Breast epithelium (tissue), 4 donors: ENCODE measurements at places on chromosomes 16 and 17.
A peak's percentile ranks its signal among the peaks of the same experiment; 100 is the strongest.

- no peak for DNase-seq
Observed at GRCh38 chr17:42474276-42474675, 15.6 kb downstream of the ATP6V0A1 start.

DNA sequence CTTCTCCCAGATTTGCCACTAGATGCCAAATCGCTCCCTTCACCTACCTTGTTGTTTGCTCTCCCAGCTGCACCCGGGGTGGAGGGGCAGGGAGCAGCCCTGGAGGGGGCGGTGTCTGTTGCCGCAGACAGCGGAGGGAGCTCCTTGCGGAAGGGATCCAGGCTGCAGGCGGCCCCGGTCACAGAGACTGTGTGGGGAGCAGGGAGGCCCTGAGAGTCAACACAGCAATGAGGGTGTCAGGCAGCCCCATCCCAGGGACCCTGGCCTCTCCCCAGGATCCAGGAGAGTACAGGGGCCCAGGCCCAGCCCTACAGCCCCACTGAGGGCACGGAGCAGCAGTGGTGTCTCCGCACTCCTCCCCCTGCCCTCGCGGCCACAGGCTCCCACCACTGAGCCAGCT lies 50.5 kb upstream of the CHMP6 start:
- DNase-seq = no peak

DNA sequence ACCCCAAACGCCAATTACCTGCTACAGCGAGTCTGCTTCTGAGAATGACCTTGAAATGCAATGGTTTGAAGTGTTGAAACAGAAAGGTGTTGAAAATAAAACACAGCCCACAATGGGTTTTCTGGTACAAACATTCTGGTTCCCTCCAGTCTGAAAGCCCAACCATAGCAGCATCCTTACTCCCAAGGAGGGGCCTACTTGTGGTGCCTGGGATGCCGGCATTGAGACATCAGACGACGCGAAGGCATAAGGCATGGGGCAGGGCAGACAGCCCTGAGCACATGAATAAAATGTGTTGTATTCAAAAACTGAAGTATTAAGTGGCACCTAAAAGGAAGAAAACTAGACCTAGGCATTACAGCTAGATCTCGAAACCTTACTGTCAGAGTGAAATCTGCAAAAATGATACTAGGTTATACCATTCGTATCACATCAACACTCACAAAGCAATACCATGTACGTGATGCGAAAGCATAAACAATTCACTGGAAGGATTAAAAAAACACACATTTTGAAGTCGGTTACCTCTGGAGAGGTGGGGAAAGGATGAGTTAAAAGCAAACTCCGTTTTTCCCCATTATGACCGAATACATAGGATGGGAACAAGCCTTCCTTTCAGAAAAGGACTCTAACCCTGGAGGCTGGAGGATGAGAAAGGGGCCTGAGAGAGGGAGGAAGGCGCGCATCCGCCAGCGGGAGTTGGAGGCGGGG lies 702 bp downstream of the NUDT21 start:
- DNase-seq = no peak

- DNase-seq = no peak
Observed at GRCh38 chr17:78844301-78845005, 3.8 kb upstream of the USP36 start.

DNA sequence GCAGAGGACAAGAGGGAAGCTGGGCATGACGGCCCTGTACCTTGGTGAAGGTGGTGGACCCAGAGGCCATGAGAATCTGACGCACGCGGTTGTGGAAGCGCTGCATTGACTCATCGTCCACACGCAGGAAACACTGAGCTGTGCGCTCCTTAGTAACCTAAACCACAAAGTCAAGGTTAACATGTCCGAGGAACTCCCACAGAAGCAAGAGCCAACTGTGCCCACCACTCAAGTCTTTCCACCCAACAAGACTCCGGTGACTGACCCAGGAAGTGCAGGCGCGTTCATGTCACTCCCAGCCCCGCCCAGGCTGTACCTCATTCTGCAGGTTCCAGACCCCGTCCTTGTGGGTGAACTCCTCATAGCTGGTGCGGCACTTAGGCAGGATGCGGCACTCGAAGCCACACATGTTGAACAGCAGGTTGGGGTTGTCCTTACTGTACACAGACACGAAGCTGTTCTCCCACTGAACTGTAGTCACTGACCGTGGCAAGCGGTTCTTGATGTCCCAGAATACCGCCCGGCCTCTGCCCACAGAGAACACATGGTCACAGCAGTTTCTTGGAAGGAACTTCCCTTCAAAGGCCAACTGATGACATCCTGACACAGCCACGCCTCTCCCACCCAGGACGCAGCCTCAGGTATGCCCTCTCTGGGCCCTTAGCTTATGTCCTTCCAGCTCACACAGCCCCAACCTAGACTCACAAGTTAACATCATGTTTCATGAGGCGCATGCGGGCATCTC lies 11.5 kb downstream of the PRPF8 start:
- no peak for DNase-seq

GRCh38 chr17:77325577-77326075 lies 184.9 kb downstream of the SEC14L1 start:
- no peak for DNase-seq

GRCh38 chr16:66354034-66354909 lies 12.2 kb upstream of the CDH5 start:
- no peak for DNase-seq

DNA sequence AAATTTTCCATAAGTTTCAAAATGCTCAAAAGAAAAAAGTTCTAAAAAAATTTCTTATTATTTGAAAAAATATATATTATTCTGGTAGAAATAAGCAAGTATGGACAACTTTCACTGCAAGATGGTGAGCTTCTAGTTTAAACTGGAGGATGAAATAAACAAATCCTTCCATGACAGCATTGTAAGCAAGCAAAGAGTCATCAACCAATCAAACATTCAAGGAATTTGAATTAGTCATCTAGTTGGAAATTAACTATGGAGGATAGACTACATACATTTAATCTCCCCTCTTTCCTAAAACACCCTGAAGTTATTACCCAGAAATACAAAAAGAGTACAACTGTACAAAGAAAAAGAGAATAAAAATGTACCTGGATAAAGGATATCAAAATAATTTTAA lies 51.0 kb upstream of the IRX5 start:
- no peak for DNase-seq

DNA sequence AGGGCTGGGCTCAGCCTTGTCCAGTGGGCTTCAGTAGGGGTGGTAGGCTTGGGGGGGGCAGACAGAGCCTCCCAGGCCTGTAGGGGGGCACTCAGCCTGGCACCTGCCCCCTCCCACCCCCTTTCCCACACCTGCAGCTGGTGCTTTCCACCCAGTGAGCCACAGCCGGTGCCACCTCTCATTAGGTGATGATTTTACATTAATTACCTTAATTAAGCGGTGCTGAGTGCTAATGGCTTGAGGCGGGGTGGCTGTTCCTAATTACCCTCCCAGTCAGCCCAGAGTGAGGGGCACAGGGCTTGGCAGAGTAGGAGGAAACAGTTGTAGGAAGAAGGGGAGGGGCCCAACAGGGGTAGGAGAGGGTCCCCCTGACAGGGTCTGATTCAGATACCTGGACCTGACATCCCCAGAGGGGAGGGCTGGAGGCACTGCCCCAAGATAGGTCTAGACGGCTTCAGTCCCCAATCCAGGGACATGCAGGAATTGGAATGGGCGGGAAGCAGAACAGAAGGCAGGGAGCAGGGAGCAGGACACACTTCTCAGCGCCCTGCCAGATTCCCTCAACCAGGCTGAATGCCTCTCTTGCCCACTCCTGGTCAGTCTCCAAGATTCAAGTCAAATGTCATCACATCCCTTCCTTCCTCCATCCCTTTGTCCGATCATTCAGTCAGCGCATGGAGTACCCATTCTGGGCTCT lies 26.5 kb upstream of the PHF12 start:
- no peak for DNase-seq

GRCh38 chr16:84340325-84341040 lies 27.9 kb upstream of the ATP2C2 start:
- peak; percentile 68 for DNase-seq

- peak; percentile 72 for DNase-seq
Observed at GRCh38 chr17:65170839-65171238, 33.7 kb downstream of the RGS9 start.

DNA sequence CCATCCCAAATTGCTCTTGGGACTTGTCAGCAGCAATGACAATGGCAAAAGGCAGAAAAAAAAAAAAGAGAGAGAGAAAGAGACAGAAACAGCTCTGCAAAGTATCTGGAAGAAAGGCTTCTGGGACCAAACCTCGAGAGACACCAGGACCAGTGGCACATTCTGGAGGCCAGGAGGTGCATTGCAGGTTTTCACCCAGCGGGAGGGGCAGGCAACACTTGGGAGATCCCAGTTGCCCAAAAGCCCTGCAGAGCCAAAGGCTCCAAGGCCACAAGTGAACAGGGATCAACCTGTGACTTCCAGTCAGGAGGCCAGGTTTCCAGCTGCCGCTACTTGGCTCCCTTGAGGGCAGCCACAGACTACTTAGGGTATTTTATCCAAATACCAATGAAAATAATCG lies 110.8 kb upstream of the CDH5 start:
- no peak for DNase-seq

DNA sequence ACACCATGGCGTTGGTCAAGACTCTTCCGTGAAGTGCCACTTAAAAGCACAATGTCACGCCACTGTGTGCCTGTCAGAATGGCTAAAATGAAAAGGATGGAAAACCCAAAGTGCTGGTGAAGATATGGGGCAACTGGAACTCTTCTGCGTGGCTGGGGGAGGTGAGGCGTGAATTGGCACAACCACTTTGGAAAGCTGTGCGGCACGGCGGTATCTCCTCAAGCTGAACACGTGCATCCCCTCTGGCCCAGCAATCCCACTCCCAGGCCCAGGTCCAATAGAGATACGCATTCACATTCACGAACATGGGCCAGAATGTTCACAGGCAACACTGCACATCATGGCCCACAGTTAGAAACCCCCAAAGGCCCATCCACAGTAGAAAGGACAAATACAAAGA lies 8.9 kb downstream of the DUSP3 start:
- DNase-seq = no peak

DNA sequence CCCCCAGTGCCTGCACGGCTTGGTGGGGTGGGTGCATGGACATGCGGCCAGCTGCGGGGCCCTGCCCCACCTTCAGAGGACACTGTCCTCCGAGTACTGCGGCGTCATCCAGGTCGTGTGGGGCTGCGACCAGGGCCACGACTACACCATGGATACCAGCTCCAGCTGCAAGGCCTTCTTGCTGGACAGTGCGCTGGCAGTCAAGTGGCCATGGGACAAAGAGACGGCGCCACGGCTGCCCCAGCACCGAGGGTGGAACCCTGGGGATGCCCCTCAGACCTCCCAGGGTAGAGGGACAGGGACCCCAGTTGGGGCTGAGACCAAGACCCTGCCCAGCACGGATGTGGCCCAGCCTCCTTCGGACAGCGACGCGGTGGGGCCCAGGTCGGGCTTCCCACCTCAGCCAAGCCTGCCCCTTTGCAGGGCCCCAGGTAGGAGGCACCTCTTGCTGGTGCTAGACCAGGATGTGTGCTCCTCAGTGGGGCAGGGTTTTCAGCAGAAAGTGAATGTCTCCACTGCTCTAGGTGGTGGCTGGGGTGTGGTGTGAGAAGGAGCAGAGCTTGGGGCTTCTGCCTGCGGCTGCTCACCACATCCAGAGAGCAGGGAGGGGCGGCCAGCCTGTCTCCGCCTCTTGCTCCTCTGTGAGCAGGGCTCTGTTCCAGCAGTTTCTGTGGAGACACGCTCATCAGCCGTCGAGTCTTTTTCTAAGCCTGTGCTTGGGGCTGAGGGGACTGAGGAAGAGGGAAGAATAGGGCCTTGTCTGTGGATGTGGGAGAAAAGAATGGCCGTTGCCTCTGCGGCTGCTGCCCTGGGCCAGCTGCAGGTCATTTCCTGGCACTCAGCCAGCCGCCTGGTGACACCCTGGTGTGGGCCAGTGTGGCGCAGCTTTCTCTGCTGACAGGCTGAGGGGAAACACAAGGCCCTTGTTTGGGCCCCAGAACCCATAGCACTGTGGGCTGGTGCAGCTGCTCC lies 2.2 kb downstream of the ZNF276 start:
- no peak for DNase-seq

GRCh38 chr17:16314189-16314588 lies 39.1 kb downstream of the CENPV start:
- DNase-seq = no peak

GRCh38 chr17:10268005-10268404 lies 69.6 kb upstream of the GAS7 start:
- DNase-seq = no peak

DNA sequence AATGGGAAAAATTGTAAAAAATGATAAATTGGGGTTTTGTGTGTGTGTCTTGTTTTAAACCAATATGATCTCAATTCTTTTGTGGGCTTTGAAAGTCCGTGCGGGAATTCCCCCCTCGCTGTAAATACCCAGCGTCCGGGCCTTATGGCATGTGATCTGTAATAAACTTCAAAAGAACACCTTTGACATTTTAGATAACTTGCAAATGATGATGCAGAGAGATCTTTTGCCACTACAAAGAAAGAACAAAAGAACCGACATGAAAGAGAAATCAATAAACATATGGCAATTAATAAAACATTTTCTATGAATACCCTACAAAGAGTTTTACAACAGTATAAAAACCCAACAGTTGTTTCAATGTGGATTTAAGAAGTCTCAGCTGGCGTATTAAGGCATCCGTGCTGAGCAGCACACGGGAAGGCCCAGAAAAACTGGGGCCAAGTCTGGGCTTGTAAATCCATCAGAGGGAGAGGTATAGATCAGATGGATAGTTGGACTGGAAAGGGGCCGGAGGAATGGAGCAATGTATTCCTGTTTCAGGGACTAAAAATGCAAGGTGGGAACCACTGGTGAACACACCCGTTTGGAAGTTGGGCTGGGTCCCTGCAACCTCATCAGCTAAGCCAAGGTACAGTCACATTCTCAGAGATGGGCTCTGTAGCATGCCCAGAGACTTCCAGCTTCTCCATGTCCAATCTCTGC lies 115.2 kb downstream of the IRX5 start:
- DNase-seq = no peak

DNA sequence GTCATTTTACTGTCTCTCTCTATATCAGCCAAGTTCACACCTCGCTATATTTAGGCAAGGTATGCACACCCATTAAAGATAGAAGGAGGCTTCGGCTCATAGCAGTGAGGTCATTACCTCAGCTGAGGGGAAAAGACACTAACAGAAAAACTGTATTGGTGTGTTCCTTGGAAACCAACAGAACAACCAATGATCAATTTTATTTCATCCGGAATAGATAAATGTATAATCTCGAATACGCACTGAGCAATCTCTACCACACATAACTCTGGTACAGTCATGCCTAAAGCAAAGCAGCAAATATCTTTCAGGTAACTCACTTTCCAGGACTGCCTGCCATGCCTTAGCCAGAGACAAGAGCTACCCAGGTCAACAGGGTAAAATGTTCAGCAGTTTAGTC lies 109.9 kb upstream of the CORO6 start:
- no peak for DNase-seq

GRCh38 chr17:61412143-61412859 lies 12.7 kb downstream of the TBX2 start:
- DNase-seq = peak; percentile 78

DNA sequence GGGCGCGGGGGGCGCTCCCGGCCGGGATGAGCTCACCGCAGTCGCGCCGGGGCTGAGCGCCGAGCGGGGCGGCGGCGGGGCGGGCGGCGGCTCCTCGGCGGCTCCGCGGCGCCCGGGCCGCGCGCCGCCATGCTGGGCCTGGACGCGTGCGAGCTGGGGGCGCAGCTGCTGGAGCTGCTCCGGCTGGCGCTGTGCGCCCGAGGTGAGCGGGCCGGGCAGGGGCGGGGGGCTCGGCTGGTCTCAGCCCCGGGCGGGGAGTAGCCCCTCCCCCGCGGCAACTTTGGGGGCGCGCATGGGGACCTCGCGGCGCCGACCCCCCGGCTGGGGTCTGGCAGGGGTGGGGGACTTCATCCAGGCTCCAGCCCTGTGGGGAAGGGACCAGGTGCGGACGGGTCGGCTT lies at the start of gene ARHGDIG:
ARHGDIG (plus strand) TSS at position 40 of the 400 bp plus-strand sequence; CDS start at position 130, 90 bp downstream.
- DNase-seq = no peak
